ENCODE measurements at places on chromosomes 16 and 17. TPM values are rescaled to one million over a fixed set of nuclear protein-coding genes. Genes with fewer than 3 reads are reported as not detected.

OMG gene
- total RNA-seq: 0.10 TPM

SLC5A10 gene
- not detected for total RNA-seq

DNA sequence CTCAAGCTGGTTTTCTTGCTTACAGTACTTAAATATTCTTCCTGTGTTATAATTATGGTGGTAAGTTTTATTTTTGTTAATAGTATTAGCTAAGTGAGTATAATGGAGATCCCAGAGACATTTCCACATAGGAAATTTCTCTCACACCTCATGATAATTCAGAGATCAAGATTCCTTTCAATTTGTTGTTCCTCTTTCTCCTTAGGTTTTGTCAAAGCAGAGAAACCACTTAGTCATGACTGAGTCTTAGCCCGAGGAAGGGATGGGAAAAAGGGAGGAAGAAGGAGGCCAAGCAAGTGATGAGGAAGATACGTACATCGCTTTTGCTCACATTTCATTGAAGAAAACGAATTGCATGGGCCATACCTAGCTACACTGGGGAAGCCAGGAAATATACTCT lies 18.4 kb downstream of the ESRP2 start:
- DNase-seq: no peak

DNA sequence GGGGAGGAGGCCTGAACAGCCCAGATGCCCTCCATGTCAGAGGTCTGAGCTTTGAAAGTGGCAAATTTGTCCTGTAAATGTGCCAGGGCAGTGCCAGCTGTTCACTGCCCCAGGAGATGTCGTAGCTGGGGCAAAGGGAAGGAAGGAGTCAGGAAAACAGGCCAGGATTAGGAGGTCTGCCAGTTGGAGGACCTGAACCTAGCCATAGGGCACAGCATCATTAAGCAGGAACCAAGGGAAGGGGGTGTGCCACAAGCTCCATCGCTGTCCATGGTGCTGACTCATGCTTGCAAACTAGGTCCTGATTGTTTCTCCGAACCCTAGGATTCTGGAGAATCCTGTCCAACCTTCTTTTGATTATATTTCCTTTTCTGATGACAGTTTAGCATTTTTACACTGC lies 124.2 kb downstream of the TMEM132E start:
- DNase-seq: no peak

DNA sequence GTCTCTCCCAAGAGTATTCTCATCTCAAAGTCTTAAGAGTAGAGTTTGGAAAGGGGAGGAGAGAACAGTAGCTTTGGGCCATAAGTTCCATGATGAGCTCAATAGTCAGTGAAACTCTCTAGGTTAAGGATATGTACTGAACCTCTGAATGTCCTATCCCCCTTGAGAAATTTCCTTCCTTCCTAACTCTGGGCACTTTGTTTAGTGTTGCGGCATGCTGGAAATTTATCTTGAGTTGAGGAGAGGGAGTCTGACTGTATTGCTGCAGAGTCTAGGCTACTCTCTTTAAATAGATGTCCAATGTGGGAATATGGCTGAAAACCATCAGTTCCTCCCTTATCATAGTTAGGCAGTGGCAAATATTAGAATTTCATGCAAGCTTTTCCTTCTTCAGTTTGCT lies 16.1 kb downstream of the MRTFB start:
- DNase-seq: no peak
